ENCODE measurements at places on chromosomes 4 and X.

- DNase-seq = no peak
These were observed 1.3 kb upstream of the HTRA3 start for GRCh38 chr4:8268211-8268610.

GRCh38 chrX:23952984-23953907, 45.4 kb downstream of the CXorf58 start:
- no peak for DNase-seq

- no peak for DNase-seq
These were observed 2.3 kb downstream of the S100P start for GRCh38 chr4:6695660-6696610.

DNA sequence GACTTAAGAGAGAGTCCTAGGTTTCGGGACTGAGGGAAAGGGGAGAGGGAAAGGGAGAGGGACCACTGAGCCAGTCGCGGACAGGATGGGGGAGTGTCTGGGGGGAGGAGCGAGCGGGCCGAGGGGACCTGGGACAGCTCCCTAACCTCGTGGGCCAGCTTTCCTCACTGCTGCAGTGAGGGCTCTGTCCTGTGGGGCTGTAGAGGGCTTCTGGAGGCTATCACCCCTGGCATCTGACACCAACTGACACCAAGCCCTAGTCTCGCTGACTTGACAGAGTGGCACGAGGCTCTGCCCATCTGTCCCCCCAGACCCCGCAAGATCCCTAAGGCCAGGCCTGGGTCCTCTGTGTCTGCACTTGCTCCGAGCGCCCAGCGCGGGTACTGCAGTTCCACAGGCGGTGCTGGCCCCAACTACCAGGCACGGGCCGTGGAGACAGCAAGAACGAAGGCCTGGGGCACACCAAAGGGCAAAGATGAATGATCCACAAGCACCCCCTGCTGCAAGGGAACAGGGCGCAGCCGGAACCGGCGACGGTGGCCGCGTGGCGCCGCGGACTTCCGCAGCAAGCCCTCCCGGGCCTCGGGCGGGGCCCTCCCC, 465 bp downstream of the HAUS7 start:
- peak; percentile 10 for DNase-seq
